Sigmoid colon (tissue), 7 donors: ENCODE measurements at places on chromosomes 5 and 9. TPM values are rescaled to one million over a fixed set of nuclear protein-coding genes. Genes with fewer than 3 reads are reported as not detected.

- no peaks in the 10 kb centered on the region for H3K36me3 ChIP-seq
- no peak overlapping the region for H3K27ac ChIP-seq
- DNase-seq = no peak
- no peaks in the 10 kb centered on the region for H3K4me1 ChIP-seq
- no peak overlapping the region for H3K4me3 ChIP-seq
- H3K27me3 ChIP-seq = no peaks in the 10 kb centered on the region
Measured at GRCh38 chr5:34057118-34057517, 14.1 kb upstream of the C1QTNF3 start.

DNA sequence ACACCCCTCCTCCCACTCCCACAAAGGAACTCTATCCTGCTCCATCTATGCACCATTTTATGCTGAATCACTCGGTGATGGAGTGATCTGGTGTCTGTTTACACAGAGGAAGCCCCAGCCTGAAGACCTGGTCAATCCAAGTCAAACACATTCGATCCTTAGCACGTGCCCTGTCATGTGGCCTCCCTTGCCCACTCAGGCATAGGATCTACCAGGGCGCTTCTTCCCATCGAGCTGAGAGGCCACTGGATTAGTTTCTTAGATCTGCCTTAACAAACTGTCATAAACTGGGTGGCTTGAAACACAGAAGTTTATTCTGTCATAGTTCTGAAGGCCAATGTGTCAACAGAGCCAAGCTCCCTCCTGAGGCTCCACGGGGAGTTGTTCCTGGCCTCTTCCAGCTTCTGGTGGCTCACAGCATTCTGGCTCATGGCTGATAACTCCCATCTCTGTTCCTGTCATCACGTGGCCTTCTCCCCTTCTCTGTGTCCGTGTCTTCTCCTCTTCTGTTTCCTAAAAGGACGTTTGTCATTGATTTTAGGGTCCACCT, 34.2 kb downstream of the FOXI1 start:
- no peak overlapping the region for H3K27ac ChIP-seq
- no peaks in the 10 kb centered on the region for H3K27me3 ChIP-seq
- DNase-seq = no peak
- H3K4me3 ChIP-seq = no peak overlapping the region

- peak overlapping the region; percentile 88 for H3K27ac ChIP-seq
- DNase-seq = no peak
- peaks cover 5% of the 10 kb centered on the region for H3K36me3 ChIP-seq
- H3K27me3 ChIP-seq = no peaks in the 10 kb centered on the region
Measured at GRCh38 chr9:129933185-129934040, 98.2 kb downstream of the USP20 start.

- H3K4me1 ChIP-seq = no peaks in the 10 kb centered on the region
Measured at GRCh38 chr5:124986667-124987066, 240.2 kb upstream of the ZNF608 start.

DNA sequence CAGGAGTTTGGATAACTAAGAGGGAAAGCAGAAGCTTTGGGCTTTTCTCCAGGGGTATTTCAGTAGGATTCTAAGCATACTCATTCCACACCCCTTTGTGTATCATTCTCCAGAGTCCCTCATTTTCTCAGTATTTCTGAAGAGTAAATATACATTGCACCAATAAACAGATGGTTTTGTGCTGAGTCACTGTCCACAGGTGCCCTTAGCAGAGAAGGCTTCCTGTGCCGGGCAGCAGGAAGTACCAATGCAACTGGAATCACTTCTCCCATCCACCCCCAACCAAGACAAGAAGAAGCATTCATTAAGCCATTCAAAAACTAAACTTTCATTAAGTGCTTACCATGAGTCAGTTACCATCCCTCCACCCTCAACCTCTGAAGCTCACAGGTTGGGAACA, 3.6 kb upstream of the CCNJL start:
- peaks cover 14% of the 10 kb centered on the region for H3K27me3 ChIP-seq
- no peak overlapping the region for H3K4me3 ChIP-seq
- DNase-seq = no peak
- H3K36me3 ChIP-seq = no peaks in the 10 kb centered on the region
- no peaks in the 10 kb centered on the region for H3K4me1 ChIP-seq

- H3K4me3 ChIP-seq = no peak overlapping the region
- H3K27ac ChIP-seq = no peak overlapping the region
- H3K27me3 ChIP-seq = no peaks in the 10 kb centered on the region
- H3K36me3 ChIP-seq = no peaks in the 10 kb centered on the region
- DNase-seq = no peak
- peaks cover 19% of the 10 kb centered on the region for H3K4me1 ChIP-seq
Measured at GRCh38 chr5:951940-952596, 56.5 kb upstream of the NKD2 start.

- DNase-seq = no peak
- no peak overlapping the region for H3K27ac ChIP-seq
- no peak overlapping the region for H3K4me3 ChIP-seq
- H3K4me1 ChIP-seq = no peaks in the 10 kb centered on the region
Measured at GRCh38 chr5:180142021-180142765, 66.8 kb downstream of the RASGEF1C start.

DNA sequence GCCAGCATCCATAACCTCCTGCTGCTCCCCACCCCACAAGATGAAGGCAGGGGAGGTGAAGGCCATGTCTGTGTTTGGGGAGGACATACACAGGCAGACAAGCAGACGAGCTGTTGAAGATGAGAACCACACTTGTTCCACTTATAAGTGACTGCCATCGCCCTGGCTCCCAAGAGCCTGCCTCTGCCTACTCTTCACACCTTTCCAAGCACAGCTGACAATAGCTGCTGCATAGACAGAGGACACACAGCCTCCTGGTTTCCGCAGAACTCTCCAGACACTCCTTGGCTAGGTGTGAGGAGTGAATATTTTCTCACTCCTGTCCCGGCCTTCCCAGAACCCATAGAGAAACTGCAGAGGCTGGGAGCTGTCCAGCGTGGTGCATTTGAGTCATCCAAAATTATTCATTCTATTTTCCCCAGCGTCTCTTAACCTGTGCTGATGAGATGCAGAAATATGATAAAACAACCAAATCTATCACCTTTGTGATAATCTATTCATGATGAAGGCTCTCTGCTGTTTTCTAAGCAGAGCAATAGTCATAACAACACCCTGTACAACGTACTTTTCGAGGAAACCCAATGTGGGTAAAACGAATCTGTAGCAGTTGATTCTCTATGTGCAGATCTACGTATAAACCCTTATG, 24.7 kb downstream of the KLF9 start:
- no peak overlapping the region for H3K4me3 ChIP-seq
- H3K36me3 ChIP-seq = peaks cover 5% of the 10 kb centered on the region
- H3K27me3 ChIP-seq = no peaks in the 10 kb centered on the region
- no peak for DNase-seq
- peaks cover 96% of the 10 kb centered on the region for H3K4me1 ChIP-seq

DNA sequence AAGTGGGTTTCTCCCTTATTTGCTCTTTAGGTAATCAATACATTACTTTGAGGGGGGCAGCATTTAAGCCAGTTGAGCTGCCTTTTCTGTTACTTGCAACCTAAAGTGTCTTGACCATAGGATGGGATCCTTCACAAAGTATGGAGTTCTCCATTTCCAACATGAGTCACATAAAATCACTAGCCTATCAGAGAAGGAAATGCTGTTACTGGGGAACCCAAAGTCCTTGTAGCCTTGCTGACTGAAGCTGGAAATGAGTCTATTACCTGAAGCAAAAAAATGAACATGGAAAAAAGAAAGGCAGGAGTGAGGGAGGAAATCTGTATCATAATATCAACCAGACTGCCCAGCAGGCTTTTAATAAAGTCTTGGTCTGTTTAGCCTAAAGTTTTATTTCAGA, 42.8 kb upstream of the SLIT3 start:
- H3K4me1 ChIP-seq = peaks cover 8% of the 10 kb centered on the region
- H3K27ac ChIP-seq = no peak overlapping the region
- no peaks in the 10 kb centered on the region for H3K36me3 ChIP-seq
- no peak for DNase-seq
- H3K27me3 ChIP-seq = no peaks in the 10 kb centered on the region
- no peak overlapping the region for H3K4me3 ChIP-seq

DNA sequence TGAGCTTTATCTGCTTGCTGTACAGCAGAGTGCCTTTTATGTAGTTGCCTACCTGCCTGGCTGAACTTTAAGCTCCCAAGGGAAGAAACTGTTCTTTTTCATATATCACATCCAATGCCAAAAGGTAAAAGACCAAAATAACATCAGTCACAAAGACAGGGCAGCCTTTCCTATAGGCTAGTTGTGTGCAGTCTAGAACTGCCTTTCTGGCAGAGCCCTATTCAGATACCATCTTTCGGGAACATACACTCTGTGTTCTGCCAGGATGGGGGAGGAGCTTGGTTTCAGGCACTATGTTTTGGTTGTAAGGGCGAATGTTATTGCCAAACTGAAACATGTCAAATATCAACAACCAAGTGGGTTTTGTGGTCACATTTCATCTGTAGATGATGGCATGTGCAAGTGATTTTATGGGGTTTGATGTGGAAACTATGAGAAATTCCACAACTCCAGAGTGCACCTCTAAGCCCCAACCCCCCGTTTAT, 314.5 kb downstream of the ADGRV1 start:
- no peak overlapping the region for H3K4me3 ChIP-seq
- no peak overlapping the region for H3K27ac ChIP-seq
- H3K27me3 ChIP-seq = no peaks in the 10 kb centered on the region
- DNase-seq = no peak

DNA sequence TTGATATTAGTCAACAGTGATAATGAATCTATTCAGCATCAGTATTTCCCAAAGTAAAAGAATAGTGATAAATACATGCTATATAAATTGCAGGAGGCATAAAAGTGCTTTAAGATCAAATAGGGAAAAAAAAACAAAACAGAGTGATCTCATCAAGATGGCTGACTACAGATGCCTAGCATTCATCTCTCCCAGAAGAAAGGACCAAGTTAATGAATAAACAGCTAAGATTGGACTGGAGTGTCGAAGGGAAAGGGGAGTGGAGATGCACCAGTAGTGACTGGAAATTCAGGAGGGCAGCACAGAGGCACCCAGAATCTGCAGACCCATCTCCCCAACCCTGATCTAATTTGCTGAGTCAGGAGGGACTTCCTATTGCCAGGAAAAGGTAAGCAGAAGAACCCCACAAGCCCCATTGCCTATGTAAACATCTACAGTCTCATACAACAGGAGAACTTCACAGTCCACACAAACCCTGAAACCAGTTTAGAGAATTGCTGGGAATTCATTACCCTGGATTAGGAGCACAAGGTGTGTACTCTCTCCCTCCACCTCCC, 699.4 kb downstream of the PTPRD start:
- no peaks in the 10 kb centered on the region for H3K27me3 ChIP-seq
- H3K4me3 ChIP-seq = no peak overlapping the region
- no peak overlapping the region for H3K27ac ChIP-seq
- no peaks in the 10 kb centered on the region for H3K36me3 ChIP-seq

- peaks cover 7% of the 10 kb centered on the region for H3K36me3 ChIP-seq
- no peak overlapping the region for H3K4me3 ChIP-seq
- DNase-seq = no peak
Measured at GRCh38 chr5:177222269-177222668, 81.2 kb downstream of the RAB24 start.

DNA sequence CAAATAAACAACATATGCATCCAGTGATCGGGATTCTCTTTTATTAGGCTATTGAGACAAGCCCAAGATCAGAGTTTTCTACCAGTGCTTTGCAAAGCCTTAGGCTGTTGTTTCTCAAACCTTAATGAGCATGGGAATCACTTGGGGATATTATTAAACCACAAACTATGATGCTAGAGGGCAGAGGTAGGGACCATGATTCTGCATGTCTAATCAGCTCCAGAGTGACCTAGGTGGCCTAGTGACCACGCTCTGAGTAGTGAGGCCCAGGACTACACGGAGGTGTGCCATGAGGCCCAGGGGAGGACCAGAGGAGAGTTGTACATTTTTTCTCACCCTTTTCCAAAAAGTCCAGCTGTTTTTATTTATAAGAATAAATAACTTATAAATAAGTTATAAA, 298.5 kb upstream of the TLE4 start:
- DNase-seq = no peak
- no peak overlapping the region for H3K27ac ChIP-seq
- H3K27me3 ChIP-seq = no peaks in the 10 kb centered on the region

DNA sequence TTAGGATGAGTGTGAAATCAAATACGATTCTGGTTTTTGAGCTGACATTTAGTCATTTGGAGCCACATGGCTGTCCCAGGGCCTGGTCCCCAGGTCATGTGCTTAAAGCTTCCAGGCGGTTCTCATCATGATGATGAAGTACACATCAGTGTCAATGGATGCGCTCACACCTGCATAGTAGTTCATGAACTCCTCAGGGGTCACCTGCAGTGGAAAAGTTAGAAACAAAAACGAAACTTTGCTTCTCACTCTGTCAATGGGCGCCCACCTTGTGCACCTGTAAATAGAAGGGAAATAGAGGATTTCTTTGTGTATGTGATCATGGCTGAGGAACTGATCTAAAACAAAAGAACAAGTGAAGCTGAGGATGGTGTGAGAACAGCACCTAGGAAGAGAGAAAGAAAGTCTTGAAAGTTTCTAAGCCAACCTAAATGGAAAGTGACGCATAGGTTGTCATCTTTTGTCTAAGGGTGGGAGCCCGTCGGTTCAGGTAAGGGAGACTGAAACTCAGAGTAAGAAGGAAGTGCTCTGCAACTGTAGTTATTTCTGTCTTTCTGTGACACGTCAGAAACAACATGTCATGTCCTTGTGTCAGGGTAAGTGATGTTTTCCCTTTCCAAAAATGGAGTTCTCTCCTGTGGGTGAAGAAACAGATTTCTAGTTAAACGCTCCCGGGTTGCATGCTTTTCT, 33.8 kb downstream of the CAPSL start:
- no peaks in the 10 kb centered on the region for H3K36me3 ChIP-seq
- H3K27me3 ChIP-seq = no peaks in the 10 kb centered on the region
- H3K27ac ChIP-seq = no peak overlapping the region
- H3K4me1 ChIP-seq = no peaks in the 10 kb centered on the region
- no peak for DNase-seq

GRCh38 chr5:135429301-135430134, 17.6 kb downstream of the DCANP1 start:
- H3K27ac ChIP-seq = no peak overlapping the region
- H3K4me3 ChIP-seq = no peak overlapping the region
- H3K4me1 ChIP-seq = no peaks in the 10 kb centered on the region

DNA sequence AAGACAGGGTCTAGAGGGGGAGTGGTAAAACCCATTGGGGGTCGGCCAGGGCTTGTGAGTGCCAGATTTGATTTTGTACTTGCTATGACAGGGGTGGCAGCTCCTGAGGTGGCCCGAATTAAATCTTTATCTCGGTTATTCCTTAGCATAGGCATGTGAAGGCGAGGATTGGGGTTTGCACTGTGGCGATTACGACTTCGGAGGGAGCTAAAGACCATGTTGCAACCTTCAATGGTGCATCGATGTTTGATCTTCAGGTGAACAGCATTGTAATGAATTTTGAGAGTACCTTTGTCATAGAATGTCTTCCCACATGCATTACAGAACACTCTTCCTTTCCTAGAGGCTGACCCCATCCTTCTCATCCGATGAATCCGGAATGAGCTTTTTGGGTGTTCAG, 433.9 kb downstream of the BNC2 start:
- no peak overlapping the region for H3K4me3 ChIP-seq
- no peaks in the 10 kb centered on the region for H3K36me3 ChIP-seq
- H3K27me3 ChIP-seq = no peaks in the 10 kb centered on the region
- H3K4me1 ChIP-seq = no peaks in the 10 kb centered on the region
- no peak for DNase-seq

CDHR2 gene
- 1.1 TPM for total RNA-seq

NDOR1 gene
- total RNA-seq = 5.3 TPM

GHR gene
- total RNA-seq = 11.8 TPM

SH3GL2 gene
- total RNA-seq = 0.82 TPM

FAM78A gene
- 1.2 TPM for total RNA-seq

GABRG2 gene
- total RNA-seq = 1.3 TPM

IL17B gene
- total RNA-seq = 4.8 TPM

TUSC1 gene
- total RNA-seq = 23.2 TPM

COL5A1 gene
- total RNA-seq = 82.7 TPM

TMEM174 gene
- total RNA-seq = not detected

FAM169A gene
- total RNA-seq = 0.95 TPM
